CD4-positive, alpha-beta T cell treated with Interleukin-6 at 100 ng/mL for 8 hours (primary cell): ENCODE measurements at places on chromosomes 5 and 9.

DNA sequence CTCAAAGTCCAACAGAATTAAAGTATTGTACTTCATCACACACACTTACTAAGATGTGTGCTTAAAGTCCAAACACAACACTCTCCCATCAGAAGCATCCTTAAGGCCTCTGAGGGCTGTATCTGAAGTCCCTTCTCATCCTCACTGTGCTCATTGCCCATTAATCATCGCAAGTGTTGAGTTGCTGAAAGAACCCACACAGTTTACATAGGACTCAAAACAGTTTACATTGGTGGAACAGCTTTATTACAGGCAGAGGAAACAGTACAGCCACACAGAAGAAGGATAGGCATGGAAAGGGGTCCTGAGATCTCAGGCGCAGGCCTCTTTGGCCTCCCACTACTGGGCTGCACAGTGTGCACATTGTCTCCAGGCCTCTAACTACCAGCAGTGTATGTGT lies 113.4 kb downstream of the CMYA5 start:
- no peak for DNase-seq

- DNase-seq, result no peak
These were observed 178.4 kb downstream of the MPDZ start for GRCh38 chr9:13100914-13101572.

DNA sequence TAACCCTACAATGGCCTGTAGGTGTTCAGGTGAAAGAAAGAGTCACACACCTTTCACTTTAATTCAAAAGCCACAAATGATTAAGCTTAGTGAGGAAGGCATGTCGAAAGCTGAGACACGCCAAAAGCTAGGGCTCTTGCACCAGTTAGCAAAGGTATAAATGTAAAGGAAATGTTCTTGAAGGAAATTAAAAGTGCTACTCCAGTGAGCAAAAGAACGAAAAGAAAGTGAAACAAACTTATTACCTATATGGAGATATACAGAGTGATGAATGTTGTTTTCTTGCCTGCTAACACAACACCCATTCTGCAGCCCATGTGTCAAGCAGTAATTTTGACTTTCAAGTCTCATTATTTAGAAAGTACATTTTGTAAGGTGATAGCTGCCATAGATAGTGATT lies 254.2 kb upstream of the SLC24A2 start:
- peak; percentile 19 for DNase-seq

DNA sequence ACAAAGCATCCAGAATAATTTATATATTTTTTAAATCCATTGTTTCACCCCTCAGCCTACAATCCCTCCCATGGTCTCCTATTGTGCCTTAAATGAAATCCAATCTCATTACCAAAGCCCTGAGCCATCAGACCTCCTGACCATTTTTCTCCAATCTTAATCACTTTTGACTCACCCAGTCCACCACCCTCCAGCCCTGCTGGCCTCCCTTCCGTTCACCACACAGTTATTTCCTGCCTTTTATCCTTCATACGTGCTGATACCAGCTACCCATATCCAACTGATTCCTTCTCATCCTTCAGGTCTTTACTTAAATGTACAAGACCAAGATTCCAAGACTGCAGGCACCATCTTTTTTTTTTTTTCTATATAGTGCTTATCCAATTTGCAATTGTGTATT lies 1026.7 kb upstream of the DMAC1 start:
- no peak for DNase-seq

GRCh38 chr5:170510559-170510958 lies 6.7 kb downstream of the KCNIP1 start:
- no peak for DNase-seq

DNA sequence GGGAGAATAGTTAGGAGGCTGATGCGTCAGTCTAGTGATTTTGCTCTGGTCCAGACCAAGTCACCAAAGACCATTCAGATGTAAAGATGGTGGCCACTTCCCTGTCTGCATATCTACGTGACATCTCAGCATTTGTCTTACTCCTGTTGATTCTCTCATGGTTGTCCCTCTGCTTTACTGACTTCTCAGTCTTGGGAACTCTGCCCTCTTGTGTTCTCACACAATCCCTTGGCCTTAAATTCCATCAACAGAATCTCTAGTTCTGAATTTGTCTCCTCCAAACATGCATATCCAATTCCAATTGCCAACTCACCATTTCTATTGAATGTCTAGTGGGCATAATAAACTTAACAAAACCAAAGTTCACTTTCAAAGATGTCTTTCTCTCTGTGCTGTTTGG lies 147.8 kb downstream of the SLC24A2 start:
- DNase-seq, result no peak

DNA sequence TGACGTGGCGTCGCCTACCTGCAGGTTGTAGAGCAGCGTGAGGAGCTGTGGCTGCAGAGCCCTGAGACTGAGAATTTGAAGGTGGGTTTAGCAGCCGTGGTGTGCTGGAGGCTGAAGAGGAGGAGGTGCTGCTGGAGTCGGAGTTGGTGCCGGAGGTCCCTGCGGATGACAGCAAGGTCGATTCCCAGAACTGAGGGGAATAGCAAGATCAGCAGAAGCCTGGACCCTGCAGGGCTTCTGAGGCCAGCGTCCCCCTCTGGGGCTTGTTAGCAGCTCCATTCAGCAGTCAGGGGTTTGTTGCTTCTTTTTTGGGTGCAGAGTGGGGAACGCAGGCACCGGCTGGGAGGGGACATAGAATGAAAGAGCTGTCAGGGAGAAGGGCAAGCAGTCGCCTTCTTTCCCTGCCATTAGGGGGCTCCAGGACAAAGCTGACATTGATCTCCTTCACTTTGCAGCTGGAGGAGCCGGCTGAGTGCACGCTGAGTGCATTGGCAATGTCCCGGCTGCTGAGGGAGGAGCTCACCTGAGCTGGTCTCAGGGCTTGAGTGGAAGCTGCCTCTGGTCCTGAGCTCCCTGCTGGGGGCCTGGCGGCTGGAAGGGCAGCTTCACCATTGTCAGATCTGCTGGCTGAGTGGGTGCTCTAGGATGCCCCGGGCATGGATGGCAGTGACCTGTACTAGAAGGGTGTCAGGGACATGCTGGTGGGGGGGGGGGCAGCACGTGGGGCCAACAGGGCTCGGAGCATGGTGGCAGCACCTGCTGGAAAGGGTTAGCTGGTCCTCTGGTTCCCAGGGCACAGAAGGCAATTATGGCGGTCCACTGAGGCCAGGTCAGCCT lies 20.8 kb downstream of the OBP2B start:
- no peak for DNase-seq

- DNase-seq, result no peak
These were observed 2.3 kb downstream of the IFNB1 start for GRCh38 chr9:21075484-21075883.

DNA sequence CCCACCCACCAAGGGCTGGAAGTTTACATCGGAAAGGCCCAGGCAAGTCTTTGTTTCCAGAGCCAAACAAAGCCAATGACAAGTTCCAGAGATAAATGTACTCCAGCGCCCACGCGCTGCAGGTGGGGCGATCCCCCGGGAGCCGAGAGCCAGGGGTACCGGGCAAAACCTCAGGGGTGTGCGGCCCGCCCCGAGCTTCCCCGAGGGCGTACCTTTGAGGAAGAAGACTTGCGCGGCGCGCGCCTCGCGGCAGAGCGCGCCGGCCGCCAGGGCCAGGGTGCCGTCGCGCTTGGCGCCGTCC lies 671 bp downstream of the DUSP1 start:
- DNase-seq, result no peak

GRCh38 chr9:7075154-7075553 lies 317.4 kb downstream of the KDM4C start:
- no peak for DNase-seq

DNA sequence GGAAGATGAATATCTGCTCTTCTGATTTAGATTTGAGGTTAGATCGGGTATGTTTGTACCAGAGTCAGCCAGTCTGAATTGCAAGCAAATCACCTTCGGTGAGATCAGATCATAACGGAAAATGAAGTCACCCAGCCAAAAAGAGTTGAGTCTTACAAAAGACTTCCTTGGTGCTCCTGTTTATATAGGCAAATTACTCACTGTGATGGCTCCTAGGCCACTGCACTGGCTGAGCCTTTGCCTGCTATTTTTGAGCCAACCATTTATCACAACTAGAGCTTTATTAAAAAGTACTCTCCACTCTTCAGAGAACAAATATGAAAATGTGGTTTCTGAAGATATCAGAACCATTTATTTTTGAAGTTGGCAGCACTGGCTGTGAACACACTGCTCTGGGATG lies 277.7 kb upstream of the PCSK5 start:
- DNase-seq, result no peak

DNA sequence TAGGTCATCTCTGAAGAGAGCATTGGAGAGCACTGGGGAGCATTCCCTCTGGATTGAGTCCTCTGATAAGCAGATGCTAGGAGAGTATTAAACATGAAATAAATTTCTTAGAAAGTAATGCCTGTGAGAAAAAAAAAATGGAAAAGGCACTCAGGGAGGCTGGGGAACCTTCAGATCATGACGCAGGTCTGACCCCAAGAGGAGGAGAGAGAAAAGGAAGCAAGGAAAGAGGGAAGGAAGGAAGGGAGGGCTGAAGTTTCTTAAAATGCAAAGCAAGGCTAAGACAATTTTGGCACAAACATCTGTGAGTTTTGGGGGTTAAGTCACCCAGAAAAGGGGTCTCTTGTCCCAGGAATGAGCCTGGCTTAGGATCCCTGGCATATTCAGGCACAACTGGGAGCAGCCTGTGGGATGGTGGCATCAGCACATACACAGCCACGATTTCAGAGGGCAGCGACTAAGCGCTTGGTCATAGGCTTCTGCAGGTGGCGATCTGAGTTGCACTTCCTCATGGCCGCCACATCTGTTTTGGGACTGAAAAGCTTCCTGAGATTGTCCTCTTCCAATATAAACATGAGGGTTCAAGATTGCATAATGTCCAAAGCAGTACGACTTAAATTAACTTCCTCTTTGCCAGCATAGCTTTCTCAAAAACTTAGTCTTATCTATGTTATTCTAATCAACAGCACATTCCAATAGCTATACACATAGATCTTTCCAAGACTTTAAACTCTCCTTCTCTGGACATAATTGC lies 692.7 kb downstream of the DNAH5 start:
- no peak for DNase-seq

- DNase-seq, result no peak
These were observed 72.3 kb downstream of the LMNB1 start for GRCh38 chr5:126849101-126849678.

DNA sequence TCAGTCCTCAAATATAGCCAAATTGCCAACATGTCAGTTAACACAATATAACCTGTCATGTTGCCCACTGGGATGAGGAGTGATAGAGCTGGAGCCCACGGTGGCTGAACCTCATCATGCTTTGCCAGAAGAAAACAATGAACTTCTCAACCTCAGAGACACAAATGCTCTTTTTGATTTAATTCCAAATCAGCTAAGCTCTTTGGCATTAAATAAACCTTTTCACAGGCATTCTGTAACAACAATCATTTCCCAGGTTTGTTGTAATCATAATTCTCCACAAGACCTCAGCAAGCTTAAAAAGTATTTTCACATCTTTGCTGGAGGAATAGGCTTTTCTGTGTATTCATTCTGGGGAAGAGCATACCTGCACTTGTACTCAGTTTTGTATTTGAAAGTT lies 830.9 kb downstream of the MAT2B start:
- DNase-seq, result no peak

GRCh38 chr5:32780508-32780919 lies 69.4 kb downstream of the NPR3 start:
- no peak for DNase-seq

DNA sequence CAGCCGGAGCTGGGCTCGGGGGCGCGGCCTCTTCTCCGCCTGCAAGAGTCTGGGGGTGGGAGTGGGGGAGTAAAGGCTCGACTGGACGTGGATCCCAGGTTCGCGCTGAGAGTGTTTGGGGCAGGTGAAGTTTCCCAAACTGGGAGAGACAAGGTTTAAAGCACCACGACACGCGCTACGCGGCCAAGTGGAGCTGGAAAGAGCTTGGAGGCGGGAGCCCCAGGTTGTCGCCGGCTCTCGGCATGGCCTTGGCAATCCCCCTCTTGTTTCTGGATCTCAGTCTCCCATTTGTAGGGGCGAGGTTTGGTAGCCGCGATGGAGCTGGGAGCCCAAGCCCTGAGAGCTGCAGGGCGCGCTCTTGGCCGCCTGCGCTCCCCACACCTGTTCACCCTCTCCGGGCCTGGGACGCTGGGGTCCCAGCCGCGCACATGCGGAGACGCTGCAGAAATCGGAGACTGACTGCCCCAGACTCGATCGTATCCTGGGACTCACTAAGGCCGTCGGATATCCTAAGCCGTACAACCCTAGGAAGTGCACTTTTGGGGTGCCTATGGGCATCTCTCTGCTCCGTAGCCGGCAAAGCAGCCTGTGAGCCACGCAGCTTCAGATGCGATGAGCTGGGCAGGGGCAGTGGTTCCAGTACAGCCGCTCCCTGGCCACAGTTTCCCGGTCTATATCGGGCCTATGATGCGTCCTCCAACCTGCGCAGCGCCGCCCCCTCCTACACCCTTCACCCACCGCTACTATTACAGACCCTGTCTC lies 937 bp downstream of the TMOD1 start:
- no peak for DNase-seq

DNA sequence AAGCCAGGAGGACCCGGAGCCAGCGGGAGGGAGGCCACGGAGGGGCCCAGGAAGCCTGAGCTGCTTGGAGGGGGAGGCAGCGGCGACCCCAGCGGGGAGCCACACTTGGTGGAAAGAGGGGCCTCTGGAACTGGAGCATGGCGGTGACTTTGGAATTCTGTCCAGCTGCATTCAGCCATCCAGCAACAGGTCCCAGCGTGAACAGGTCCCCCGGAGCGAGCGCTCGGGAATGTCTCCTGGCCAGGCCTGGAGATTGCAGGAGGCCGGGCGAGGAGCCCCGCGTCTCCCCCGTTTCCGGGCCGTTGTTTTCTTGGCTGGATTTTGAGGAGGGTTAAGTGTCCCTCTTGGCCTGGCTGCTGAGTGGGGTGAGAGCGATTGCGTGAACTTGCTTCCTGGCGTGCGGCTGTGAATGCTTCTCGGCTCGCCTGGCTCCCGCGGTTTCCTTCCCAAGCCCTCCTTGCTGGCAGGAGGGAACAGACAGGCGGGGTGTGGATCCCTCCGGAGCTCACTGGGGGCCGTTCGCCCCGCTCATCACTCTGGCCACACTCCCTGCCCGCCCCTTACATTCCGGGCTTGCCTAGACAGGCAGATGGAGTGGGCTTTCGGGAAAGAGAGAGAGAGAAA lies 125.3 kb upstream of the IRX4 start:
- no peak for DNase-seq

- no peak for DNase-seq
These were observed 35.9 kb upstream of the FBP1 start for GRCh38 chr9:94675008-94675881.

- no peak for DNase-seq
These were observed 48.7 kb downstream of the TEK start for GRCh38 chr9:27157736-27158135.

DNA sequence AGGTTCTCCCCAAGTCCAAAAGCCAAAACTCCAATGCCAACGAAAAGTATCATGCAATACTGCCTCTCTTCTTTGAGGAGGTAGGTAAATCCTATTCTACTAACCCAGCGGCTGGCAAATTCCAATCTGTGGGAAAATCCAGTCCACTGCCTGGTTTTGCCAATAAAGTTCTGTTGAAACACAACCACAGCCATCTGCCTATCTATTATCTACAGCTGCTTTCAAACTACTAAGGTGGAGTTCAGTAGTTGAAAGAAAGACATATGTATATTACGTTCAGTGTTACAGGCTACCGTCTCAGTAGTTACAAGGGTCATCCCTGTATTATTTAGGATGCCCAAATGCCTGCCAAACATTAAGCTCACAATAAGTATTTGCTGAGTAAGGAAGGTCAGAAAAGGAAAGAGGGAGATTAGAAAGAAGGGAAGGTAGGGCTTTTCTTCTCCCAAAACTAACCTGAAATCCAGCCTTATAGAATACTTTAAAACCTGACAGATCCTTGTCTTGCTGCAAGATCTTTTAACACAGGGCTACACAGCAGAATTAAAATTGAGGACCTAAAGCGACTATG lies 16.2 kb downstream of the ARL15 start:
- DNase-seq, result no peak
